ENCODE measurements at places on chromosomes 4 and X. TPM values are rescaled to one million over a fixed set of nuclear protein-coding genes. Genes with fewer than 3 reads are reported as not detected.

GRCh38 chr4:107991945-107992630, 2.4 kb downstream of the HADH start:
- H3K27ac ChIP-seq, result no peak overlapping the region
- peaks cover 16% of the 10 kb centered on the region for H3K36me3 ChIP-seq
- no peaks in the 10 kb centered on the region for H3K27me3 ChIP-seq
- no peak overlapping the region for H3K4me3 ChIP-seq
- no peak for DNase-seq
- H3K4me1 ChIP-seq, result peaks cover 33% of the 10 kb centered on the region

- no peaks in the 10 kb centered on the region for H3K4me1 ChIP-seq
- H3K27me3 ChIP-seq, result no peaks in the 10 kb centered on the region
- no peak overlapping the region for H3K27ac ChIP-seq
- no peak for DNase-seq
These were observed 877.1 kb downstream of the RAPGEF2 start for GRCh38 chr4:159979953-159980352.

DNA sequence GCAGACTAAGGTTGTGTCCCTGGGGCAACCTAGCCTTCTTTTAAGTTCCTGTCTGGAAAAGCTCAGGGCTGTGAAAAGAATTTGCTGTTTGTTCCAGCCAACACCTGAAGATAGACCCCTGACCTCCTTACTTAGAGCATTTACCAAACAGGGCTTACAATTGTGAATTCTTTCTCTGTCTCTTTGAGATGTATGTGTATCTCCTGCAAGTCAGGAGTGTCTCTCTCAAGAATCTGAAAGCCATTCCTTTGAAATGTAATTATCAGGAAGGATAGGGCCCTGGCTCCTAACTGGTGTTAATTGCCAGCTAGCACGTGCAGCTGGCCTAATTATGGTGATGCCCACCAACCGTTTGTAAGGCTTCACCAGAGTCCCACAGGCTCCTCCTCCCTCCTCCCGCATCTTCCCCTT, 18.2 kb downstream of the CCNG2 start:
- peaks cover 23% of the 10 kb centered on the region for H3K27me3 ChIP-seq
- H3K4me1 ChIP-seq, result no peaks in the 10 kb centered on the region
- no peak overlapping the region for H3K27ac ChIP-seq
- no peak for DNase-seq
- peaks cover 2% of the 10 kb centered on the region for H3K36me3 ChIP-seq

Gene RPL34
- 994 TPM for total RNA-seq

Gene ADGRG4
- total RNA-seq, result not detected
